Foreskin melanocyte (primary cell): ENCODE measurements at places on chromosomes 1 and 21.
A peak's percentile ranks its signal among the peaks of the same experiment; 100 is the strongest.

- no peak for DNase-seq
Observed at GRCh38 chr1:107990606-107991005, 25.6 kb upstream of the VAV3 start.

DNA sequence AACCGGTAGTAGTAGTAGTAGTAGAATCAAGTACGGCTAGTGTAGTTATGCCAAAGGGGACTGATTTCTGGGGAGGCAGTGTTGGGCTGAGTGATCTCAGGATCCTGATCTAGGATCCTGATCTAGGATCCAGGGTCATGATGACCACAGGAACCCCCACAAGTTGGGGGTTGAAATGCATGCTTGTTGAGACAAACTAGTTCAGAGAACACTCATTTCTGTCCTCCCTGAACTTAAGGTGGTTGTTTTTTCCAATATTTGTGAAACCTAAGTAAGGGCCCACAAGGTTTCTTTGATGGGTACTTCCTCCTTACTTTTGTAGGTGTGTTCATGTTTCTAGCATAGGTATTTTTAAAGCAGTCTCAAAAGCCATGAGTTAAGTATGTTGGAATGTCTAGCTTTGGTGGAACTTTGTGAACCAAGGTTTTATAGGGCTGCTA, 33.9 kb upstream of the PDC start:
- DNase-seq, result no peak

DNA sequence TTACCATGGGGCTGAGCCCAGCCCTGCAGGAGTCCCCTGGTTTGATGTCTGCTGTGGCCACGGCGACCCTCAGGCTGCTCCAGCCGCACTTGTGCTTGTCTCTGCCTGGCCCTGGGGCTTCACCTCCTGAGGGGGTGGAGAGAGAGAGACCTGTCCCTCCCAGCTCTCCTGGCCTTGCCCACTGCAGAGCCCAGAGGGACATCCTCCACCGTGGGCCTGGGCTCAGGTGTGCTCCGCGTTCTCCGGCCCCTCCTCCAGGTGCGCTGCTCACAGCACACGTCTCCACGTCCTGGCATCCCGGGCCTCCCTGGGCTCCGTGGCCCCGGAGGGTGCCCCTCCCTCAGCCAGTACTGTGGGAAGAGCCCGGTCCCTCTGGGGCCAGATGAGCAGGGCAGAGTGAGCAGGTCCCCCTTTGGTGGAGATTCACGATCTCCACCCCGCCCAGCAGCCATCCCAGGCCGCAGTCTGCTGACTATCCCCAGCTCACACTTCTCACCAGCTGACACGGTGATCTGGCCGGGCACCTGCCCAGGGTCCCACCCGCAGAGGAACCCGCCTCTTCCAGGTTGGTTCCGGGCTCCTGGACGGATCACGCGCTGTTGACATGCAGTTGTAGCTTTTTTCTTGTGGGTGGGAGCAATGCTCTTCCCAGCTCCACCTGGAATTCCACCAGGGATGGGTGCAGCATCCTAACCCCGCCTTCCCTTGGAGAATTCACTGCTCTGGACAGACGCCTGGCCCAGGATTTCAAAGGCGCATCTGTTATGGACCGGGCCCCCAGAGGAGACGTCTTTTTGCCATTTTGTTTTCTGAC, 41.8 kb upstream of the POFUT2 start:
- DNase-seq, result no peak

DNA sequence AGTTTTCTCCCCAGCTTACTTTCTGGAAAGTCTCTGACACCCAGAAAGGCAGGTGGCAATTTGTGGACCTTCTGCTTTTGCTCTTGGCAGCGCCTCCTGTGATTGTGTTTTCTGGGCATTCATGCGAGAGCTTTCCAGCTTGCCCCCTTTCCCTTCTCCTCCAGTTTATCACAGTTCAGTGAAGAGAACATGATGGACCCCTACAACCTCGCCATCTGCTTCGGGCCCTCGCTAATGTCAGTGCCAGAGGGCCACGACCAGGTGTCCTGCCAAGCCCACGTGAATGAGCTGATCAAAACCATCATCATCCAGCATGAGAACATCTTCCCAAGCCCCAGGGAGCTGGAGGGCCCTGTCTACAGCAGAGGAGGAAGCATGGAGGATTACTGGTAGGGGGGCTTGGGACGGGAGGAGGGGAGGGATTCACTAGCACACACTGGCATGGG, 24.3 kb upstream of the IKBKE start:
- no peak for DNase-seq

GRCh38 chr1:208785629-208786028, 541.4 kb upstream of the PLXNA2 start:
- no peak for DNase-seq

DNA sequence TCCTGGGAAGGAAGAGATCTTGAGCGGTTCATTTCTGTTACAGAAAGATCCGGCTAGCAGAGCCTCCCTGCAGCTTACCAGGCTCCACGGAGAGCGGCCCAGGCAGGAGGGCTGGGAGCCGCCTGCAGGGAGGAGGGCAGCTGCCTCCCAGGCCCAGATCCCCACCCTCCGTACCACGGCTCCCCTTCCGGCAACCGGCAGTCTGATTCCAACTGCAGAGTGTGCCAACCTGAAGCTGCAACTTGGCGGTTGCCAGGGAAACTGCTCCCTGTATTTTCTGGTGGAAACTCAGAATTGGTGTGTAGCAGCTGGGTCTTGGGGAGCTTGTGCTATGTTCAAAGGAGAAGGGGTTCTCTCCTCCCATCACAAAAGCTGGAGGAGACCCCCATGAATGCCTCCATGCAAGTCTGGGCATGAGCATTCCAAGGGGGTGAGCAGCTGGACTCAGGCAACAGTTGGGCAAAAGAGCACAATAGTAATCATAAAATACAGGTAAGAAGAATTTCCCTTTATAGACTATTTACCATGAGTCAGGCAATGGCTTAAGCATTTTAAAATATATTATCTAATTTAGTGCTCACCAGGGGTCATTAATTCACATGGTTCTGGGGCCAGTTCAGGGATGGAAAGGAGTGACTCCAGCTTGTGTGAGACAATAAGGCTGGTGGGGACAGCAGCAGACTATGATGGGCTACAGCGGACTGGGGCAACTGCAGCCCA, 46.1 kb upstream of the KAZN start:
- DNase-seq, result no peak

DNA sequence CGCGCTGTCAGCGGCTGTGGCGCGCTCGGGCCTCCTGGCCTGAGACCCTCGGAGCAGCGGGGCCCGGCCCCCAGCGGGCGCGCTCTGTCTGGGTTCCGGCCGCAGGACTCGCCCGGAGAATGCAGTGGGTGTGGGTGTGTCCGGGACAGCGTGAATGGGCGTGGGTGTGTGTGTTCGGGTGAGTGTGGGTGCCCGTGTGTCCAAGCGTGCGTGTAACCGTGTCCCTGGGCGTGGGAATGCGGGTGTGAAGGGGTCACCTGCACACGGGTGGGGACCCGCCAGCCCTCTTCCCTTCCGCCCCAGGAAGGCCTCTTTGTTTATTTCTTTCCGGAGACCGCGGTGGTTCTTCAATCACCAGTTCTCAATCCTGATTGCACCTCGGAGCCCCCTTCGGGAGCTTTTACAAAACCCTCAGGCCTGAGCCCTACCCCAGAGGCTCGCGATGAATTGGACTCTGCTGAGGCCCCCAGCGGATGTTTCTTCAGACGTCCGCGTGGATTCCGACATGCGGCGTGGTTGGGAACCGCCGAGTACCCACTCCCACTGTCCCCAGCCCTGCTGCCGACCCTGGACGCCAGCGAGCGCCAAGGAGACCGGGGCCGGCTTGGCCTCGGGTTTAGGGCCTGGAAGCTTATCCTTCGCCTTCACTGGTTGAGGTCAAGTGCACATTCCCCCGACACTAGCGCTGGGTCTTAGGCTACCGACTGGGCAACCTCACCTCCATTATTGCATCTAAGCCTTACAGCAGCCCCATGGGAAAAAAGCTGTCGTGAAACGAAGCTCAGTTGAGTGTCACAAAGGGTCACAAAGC, 19.3 kb downstream of the SERTAD4 start:
- no peak for DNase-seq

DNA sequence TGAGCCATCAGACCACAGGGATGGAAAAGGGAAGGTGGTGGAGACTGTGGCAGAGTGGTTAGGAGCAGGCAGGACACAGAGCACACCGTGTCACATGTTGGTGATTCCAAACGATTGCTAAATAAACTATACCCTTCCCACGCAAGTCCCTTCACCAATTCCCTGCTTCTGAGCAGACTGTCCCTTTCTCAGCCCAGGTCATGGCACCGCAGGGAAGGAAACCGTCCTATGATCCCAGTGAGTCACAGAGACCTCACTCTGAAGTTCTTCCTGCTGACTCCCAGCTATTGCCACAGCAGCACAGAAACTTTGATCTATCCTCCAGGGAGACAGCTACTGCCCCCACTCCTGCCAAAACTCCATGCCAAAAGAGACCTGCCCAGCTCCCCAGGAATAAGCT, 19.2 kb downstream of the RIMS3 start:
- no peak for DNase-seq

GRCh38 chr21:10639123-10639522, 117.7 kb downstream of the TPTE start:
- DNase-seq, result no peak

DNA sequence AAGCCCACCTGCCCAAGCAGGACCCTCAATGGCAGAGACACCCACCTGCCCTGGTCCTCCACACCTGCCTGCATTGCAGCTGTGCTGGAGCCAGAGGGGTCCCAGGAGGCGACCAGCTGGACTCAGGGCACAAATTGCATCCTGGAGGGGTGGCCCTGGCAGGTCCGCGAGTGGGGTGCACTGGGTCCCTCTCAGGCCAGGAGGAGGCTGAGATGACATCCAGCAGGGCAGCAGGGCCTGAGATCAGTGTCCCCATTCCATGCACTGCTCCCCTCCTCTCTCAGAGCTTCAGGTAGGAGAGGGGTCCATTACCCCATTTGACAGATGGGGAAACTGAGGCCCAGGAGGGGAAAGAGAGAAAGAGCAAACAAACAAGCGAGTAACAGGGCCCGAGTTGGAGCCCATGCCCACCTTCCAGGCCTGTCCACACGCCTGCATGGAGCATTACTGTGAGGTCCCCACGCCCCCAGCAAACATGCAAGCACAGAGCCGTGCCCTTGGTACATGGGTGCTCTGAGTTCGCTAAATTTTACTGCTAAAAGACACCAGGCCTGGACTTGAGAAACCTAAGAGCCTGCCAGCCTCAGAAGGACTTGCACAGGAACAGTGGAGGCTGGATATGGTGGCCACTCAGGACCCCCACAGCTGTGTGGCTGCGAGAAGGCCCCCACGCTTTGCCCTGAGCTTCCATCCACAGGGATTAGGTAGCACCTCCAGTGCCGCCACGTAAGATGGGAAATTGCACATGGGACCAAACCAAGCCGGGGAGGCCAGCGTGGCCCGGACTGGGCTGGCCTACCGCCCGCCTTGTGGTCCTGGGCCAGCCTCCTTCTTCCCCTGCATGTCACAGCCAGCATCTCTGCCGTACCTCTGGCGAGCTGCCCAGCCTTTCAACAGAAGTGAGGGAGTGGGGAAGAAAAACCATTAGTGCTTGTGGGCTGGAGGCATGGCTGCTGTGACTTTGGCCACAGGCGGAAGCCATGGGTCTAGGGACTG, 7.4 kb downstream of the WNT3A start:
- DNase-seq, result no peak

- no peak for DNase-seq
Observed at GRCh38 chr1:217052626-217053025, 329.4 kb upstream of the ESRRG start.

DNA sequence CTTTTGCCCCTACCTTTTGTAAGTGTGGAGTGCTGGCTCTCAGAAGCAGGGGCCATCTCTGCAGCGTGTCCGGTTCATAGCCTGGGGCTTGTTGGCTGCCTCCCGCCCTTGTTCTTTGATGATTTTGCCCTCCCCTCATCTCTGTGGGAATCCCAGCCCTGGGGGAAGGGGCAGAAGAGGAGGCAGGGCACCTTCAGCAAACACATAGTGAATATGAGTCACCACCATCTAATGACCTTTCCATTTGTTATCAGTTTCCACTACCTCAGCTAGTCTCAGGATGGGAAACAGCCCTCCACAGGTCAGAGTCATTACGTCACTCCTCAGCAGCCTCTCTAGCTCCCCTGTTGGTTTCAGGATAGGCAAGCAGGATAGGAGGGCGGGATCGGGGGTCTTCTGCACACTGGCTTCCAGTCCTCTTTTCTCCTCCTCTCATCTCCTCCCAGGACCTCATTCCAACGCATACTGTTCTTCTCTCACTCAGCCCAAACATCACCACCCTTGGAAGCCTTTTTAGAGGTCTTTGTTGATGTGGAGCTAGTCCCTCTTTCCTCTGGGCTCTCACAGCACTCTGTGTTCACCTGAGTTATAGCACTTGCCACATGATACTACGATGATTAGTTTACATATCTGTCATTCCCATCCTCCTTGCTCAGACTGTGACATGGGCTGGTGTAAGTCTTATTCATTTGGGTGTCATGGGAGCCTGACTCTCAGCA, 15.8 kb downstream of the GADD45A start:
- DNase-seq, result peak; percentile 42

GRCh38 chr1:222459652-222460051, 88.3 kb downstream of the HHIPL2 start:
- no peak for DNase-seq

GRCh38 chr1:5896706-5897660, 95.2 kb downstream of the NPHP4 start:
- no peak for DNase-seq
